ENCODE measurements at places on chromosomes 12 and 14.

DNA sequence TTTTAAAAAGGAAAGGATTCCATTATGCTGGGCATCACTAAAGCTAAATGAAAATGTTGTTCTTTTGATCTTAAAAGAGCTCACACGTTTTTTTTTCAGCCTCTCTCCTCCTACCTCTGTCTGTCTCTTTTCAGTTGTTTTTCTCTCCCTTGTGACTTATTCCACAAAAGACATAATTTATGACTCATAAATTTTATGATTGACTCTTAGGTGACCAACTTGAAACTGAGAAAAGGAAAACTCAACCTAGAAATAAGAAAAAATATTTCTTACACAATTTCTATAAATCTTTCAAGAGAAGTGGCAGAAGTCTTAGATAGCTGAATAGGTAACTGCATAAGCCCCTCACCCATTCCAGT lies 227.7 kb upstream of the DDHD1 start:
- no peak for DNase-seq

DNA sequence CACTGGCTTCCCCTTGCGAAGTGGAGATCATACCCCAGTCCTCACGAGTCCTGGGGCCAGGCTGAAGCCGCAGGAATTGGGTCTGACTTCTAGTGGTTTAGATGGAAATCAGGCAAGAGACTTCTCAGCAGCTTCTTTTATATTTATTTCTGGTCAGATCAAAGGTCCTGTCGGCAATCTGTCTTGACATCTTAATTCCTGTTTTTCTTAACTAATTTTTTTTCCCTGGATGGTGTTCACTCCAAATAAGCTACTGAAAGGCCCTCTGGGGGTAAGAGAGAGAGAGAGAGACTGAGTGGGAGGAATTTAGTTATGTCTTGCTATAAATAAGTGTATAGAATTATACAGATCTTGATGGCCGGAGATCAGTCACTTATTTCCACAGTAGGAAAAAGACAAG lies 698.7 kb upstream of the TBX3 start:
- DNase-seq = no peak

GRCh38 chr12:9707356-9707755 lies 25.5 kb downstream of the CLECL1 start:
- no peak for DNase-seq

DNA sequence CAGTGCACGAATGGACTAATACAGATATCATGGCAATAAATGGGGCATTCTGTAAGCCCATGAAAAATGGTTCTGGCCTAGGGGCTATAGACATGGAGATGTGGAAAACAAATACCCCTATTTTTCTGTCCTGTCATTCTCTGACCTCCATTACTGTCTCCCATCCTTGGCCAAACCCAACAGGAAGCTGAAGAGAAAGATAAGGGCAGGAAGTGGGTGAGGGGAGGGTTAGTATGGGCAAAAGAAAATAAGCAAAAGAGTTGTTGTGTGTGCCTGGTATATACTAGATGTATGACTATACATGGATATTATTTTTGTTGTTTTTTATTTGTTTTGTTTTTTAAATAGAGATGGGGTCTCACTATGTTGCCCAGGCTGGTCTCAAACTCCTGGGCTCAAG lies 339.3 kb downstream of the PCNX1 start:
- DNase-seq = no peak

DNA sequence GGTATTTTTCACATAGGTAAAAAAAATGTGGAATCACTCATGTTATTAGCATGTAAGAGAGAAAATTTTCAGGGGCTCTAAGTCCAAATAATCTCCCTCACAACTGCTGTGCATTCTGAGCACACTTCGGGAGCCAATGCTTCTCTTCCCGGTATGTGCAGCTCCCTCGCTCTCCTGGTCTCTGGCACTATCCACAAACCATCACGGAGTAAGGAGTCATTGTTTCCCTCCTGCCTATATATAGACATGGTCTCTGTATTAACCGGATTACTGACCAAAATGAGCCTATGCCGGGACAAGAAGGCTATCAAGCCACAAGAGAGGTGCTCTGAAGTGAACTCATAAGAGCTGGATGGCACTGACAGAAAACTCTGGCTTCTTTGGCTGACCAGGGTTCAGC lies 13.4 kb downstream of the HECTD4 start:
- no peak for DNase-seq

- DNase-seq = peak; percentile 44
These were observed 11.2 kb upstream of the FKBP11 start for GRCh38 chr12:48936379-48936979.

- no peak for DNase-seq
These were observed 1.9 kb downstream of the CCDC38 start for GRCh38 chr12:95940514-95940913.

- no peak for DNase-seq
These were observed 51.7 kb upstream of the DDX11 start for GRCh38 chr12:31021809-31022494.

- DNase-seq = no peak
These were observed 109.6 kb downstream of the ATXN7L3B start for GRCh38 chr12:74647256-74647655.

DNA sequence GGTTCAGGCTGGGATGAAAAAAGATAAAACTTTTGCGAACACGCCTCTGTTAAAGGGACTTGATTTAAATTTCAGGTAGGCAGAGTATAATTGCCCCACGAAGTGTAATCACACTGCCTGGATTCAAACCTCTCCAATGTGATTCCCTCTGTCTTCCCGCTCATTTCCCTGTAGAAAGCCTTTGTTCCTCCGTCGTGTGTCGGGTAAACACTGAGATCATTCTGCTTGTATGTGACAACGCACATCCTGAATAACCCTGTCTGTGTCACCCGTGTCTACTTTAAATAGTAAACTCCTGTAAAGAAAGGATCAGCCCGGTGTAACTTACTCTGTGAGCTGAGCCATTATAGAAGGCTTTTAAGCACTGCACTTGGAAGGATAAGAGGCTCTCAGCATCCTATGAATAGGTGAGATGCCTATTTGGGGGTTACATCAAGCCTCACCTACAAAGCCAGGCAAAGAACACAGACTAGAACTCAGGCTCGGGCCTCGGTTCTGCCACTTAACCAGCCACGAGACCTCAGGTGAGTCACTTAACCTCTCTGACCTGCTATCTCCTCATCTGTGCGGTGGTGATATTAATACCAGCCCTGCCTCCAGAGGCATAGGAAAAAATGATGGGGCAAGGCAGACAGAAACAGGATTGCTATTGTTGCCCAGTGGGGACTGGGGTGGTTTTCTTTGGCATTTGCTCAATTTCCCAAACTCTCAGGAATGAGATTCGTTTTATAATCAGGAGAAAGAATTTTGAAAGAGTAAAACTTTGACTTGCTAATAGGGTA lies 74.2 kb downstream of the RBM19 start:
- DNase-seq = no peak

GRCh38 chr12:113278141-113278540 lies 56.8 kb downstream of the SLC8B1 start:
- DNase-seq = no peak

DNA sequence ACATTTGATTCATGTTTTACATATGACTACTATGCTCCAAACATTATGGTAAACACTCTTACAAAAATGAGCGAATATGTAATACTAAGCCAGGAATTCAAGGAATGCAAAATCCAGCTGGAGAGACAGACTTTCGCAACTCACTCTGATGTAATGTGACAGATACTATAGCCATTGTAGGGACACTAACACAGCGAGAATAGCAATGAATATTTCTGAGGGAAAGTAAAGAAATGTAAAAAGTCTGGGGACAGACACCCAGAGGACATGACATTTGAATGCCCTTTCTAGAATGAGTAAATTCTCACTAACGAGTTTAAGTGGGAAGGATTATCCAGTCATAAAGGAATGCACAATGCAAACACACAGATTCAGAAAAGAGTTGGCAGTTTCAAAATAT lies 121.9 kb downstream of the PIK3C2G start:
- DNase-seq = no peak

DNA sequence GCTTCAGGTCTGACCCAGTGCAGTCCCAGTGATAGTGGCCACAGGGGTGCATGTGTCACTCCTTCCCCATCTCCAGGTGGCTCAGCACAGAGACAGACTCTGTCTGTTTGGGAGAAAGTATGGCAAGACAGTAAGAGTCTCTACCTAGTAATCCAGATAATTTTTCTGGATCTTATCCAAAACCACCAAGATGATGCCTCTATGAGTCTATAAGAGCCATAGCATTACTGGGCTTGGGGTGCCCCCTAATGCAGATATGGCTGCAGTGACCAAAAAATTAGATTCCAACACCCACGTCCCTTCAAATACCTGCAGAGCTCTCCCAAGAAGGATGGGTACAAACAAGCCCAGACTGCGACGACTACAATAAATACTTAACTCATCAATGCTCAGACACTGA lies 123.8 kb downstream of the GRIP1 start:
- no peak for DNase-seq

- no peak for DNase-seq
These were observed 372.1 kb downstream of the ALG10 start for GRCh38 chr12:34394211-34395055.

DNA sequence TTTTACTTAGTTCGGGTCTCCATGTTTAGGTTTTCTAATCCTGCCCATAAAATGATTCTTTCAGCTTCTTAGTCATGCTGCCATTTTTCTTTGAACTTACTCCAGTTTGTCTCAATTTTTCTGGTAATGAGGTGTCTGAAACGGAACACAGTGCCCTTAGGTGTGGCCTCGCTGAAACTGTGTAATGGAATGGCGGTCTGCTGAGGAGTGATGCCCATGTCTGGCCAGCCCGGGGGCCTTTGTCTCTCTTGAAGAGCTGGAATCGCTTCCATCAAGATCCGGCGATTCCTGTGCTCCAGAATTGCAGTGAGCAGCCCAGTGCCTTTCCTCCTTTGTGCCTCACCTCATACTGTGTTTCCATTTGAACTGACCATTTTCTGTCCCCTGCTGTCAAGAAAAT lies 112.5 kb downstream of the FBXL14 start:
- DNase-seq = no peak

DNA sequence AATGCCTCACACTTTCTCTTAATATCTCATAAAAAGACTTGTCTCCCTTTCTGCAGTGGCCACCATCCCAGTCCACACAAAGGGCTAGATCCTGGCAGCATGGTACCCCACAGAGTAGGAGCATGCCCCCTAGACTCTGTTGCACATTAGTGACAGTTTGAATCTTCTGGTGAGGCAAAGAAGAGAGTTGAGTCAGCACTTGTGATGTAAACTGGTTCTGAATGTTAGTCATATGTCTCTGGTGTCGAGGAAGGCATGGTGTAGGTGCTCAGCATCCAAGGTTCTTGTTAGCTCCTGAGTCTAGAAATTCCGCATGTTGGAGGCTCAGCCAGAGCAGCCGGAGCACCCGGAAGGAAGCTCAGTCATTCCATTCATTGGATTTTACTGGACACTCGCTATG lies 9.8 kb downstream of the TTC9 start:
- no peak for DNase-seq

DNA sequence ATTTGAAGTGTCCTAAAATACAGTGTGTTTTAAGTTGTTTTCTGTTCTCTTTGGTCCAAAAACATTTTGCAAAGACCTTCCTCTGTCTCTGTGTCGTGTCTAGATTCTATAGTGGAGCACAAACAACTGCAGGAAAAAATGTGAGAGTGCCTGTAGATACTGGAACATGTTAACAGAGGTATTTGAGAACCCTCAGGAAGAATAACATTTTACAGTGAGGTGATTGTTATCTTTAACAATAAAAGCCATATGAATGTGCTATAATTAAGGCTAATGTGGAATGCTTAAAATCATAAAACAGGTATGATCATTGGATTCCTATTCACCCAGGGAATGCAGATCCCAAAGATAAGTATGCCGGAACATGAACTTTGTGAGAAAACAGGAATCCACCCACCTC lies 98.0 kb downstream of the SAMD4A start:
- DNase-seq = no peak

GRCh38 chr14:93396456-93396855 lies 34.3 kb upstream of the UNC79 start:
- DNase-seq = no peak

GRCh38 chr12:1297206-1297605 lies 297.2 kb downstream of the FBXL14 start:
- no peak for DNase-seq

DNA sequence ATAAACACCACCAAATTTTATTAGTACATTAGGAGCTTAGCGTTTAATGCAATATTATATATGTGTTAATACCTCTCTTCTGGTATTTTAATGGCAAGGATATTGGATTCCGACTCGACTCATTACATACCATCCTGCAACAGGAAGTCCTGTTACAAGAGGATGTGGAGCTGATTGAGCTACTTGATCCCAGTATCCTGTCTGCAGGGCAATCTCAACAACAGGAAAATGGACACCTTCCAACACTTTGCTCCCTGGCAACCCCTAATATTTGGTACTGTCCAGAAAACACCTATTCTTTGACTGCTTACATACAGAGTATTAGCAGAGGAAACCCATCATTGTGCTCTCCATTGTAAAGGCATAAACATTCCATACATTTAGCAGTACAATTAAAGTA lies 45.2 kb downstream of the VEZT start:
- DNase-seq = no peak

- DNase-seq = no peak
These were observed 52.2 kb downstream of the CKAP4 start for GRCh38 chr12:106195621-106196027.

DNA sequence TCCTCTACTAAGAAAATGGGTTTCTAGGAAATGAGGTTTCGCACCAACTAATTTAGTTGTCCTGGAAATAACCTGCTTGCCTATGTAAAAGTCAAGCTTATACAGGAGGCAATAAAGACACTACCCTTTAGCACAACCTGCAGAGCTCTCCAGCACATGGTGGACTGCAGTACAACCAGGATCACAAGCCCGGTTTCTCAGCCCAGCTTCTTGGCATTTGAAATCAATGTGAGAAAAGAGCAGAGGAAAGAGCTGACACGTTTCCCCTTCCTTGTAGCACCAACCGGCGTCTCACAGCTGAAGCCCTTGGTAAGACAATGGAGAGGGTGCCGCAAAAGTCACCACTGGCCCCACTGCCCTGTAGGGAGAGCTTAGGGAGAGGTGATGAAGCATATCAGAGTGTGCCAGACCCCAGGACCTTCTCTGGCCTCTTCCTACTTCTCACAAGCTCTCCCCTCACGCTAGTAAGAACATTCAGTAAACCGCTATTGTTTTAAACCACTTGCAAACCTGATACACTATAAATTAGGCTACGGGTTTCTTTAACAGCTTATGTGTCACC lies 8.6 kb downstream of the SPTLC2 start:
- DNase-seq = no peak

DNA sequence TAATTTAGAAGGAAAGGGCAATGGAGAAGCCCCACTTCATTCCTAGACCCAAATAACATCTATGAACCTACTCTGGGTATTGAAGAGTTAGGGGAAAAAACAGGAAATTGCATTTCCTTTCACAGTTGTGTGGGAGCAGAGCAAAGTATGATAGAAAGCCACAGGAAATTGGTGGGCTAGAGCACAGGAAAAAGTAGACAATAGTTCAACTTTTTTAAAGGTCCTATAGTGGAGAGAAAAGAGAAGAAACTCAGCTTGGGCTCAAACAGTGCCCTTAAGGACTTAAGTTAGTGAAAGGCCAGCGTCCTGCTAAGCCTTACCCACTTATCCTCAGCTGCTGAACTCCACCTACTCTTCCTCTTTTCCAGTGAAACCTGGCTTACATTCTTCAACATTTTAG lies 258.1 kb downstream of the DPY19L2 start:
- no peak for DNase-seq
